ENCODE measurements at places on chromosomes 5 and 9.

DNA sequence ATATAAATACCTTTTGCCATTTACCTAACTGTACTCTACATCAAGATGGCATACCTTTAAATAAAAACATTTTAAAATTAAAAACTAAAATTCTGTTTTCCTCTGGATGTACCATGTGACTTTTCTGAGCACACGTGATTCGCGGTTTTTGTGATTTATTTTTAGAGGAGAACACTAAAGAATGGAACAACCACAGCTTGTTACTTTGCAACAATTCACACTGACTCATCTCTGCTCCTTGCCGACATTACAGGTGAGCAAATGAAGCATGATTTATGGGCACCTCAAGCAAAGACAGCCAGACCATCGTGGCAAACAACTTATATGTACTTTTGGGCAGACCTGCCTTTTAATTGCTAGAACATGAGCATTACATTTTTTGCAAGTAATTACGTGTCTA lies 61.3 kb downstream of the GDA start:
- no peak for DNase-seq

DNA sequence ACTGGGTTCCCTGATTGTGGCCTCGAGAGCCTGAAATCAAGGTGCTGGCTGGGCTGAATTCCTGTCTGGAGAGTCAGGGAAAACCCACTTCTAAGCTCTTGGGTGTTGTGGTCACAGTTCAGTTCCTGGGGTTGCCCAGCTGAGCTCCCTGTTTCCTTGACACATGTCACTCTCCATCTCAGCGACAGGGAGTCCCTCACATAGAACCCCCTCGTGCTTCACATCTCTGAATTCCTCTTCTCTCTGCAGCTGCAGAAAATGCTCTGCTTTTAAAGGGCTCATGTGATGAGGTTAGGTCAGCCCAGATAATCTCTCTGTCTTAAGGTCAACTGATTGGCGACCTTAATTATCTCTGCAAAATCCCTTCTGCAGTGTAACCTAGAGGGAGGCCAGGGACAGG lies 53.5 kb upstream of the NFIL3 start:
- DNase-seq = no peak

DNA sequence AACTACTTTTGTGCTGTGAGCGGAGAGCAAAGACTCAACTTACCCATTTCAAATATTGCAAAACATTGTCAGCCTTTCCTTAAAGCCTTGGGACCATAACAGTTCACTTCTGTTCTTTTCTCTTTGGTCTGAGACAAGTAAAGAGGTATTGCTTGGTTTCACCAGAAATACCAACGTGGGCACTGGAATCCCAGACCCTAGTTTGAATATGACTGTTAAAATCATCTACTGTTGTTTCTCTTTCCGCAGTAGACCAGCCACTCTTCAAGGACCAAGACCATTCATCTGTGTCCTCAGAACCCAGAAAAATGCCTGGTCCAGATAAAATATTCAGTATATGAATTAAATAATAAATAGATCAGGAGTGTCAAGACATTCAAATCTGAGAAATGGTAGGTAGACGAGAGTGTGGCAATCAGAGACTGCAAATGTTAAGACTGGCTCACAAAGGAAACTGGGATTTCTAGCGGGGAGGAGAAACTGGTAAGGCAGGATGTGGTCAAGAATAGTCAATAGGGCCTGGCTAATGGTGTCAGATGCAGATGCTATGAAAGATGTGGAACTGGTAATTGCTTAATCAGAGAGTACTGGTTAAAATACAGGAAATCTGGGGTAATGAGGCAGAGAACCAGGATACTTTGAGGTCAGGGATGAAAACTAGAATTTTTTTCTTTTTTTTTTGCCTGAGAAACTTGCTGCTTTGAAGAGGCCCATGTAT lies 82.1 kb upstream of the IL33 start:
- DNase-seq = no peak

DNA sequence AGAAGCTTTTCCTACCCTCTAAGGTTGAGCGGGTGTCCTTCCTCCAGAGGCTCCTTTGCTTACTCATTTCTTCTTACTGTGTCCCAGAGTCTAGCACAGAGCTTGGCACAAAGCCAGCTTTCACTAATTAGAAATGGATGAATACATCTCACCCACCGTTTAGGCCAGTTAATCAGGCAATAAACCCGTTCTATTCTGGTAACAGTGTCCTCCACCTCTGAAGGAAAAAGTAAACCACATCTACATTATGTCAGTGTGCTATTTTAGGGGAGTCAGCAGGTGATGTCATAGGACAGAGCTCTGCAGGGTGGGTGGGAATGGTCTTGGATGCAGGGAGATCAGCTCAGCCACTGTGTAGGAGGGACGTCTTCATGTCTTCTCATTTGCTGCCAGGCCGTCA lies 109.2 kb downstream of the OSTF1 start:
- peak; percentile 45 for DNase-seq

GRCh38 chr5:41883243-41883642 lies 13.0 kb upstream of the OXCT1 start:
- no peak for DNase-seq

DNA sequence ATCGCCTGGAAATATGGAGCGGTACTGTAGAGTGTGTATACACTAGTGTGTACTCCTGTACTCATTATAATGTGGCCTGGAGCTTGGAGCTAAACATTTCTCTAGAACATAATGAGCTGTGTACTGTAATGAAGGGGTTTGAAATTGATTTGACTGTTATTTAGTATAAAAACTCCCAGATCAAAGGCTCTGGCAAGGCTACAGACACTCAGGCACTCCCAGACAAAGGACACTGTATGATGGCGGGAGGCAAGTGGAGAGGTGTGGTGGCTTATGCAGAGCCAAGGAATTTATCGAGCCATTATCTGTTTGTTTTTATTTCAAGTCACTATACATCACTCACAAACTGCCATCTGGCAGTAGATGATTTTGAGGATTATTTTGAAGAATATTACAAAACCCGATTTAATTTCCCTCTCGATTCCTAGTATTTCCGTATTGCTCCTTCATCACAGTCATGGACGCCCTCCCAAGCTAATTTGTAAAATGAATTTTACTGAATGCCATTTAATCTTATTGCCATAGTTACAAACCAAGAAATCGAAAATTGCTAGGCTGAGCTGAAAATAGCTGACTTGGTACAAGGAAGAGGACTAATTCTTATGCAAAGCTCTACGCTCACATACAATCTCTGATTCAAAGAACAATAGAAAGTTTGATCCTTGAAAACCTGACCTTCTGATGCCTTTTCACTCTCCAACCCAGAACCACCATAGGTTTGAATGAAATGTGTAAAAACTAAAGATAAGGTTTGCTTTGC lies 240.2 kb upstream of the SEMA6A start:
- no peak for DNase-seq

- DNase-seq = peak; percentile 82
Observed at GRCh38 chr9:75866273-75866871, 24.1 kb upstream of the PCSK5 start.

DNA sequence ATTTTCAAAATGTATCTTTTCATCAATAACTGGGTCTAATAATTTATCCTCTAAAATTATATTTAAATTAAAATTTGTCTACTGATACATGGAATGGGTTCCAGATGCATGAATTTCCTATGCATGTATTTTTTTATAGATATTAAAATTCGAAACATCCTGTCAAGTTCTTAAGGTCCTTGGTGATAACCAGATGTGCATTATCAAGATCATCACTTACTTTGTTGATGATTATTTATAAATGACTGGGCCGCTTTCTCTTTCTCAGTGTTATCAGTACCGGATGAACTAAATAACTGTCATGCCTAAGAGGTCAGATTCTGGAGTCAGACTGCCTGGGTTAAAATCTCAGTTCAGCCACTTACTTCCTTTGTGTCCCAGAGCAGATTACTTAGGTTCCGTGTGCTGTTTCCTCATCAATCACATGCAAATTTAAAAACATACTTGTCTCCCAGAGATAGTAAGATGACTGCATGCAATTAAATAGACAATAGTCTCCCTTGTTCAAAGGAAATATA lies 124.3 kb downstream of the TEX10 start:
- no peak for DNase-seq

DNA sequence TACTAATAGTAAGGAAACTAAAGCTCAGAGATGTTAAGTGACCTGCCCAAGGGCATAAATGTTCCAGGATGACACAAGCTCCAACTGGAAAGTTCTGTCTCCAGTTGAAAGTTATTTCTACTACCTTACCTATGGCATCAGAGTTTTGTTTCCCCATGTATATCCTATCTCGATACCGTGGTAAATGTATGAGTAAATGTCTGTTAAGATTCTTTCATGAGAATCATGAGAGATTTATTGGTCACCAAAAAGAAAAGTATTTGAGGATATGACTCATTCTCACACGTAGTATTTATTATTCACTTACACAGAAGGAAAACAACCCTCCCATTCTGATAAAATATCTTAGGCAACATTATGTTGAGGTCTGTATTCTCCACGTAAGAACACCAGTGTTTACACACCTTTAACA lies 11.1 kb upstream of the SHOC1 start:
- no peak for DNase-seq

- no peak for DNase-seq
Observed at GRCh38 chr5:97449172-97449571, 266.1 kb upstream of the RIOK2 start.

DNA sequence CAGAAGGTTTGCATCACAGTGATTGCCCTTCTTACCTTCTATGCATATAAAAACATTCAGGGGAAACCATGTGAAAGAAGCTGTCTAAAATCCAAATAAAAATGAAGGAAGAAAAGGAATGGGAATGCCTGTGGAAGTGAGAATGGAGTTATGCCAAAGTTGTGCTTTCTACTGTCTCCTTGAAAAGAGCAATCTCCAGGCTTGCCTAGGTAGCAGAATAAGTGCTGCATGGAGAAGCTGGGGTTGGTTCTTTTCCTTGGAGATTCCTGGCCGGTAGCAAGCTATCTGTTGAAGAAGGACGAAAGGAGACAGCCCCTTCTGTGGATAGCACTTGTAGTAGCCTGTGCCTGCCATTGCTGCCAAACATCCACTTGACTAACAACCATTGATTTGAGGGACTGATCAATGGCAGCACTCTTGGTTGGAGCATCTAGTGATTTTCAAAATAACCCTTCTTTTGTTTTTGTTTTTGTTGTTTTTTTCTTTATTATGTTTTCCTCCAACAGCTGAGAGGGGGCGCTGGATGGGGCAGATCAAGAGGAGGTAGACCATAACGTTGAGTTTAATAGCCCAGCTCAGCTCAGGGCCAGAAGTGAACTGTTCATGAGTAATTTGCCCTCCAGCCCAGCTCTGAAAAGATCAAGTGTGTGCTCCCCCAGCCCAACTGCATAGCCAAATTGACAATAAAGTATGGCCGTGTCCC lies 1.6 kb downstream of the PLCXD3 start:
- no peak for DNase-seq

GRCh38 chr9:134663753-134664415 lies 22.3 kb downstream of the COL5A1 start:
- no peak for DNase-seq

DNA sequence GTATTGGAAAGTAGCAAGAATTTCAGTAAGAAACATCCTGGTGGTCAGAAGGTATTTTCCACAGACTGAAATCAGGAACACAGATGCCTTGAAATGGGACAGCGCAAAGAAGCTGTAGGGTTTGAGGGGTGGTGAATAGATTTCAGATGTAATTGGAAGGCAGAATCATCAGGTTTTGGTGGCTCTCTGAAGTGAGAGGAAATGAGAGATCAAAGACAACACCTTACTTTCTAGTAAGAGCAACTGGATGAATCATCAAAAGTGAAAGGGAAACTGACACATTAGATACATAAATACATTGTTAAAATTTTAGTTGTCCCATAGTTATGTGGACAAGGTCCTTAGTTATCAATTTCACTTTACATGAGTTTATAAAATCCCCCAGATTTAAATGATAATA lies 188.2 kb upstream of the SLC27A6 start:
- DNase-seq = no peak

DNA sequence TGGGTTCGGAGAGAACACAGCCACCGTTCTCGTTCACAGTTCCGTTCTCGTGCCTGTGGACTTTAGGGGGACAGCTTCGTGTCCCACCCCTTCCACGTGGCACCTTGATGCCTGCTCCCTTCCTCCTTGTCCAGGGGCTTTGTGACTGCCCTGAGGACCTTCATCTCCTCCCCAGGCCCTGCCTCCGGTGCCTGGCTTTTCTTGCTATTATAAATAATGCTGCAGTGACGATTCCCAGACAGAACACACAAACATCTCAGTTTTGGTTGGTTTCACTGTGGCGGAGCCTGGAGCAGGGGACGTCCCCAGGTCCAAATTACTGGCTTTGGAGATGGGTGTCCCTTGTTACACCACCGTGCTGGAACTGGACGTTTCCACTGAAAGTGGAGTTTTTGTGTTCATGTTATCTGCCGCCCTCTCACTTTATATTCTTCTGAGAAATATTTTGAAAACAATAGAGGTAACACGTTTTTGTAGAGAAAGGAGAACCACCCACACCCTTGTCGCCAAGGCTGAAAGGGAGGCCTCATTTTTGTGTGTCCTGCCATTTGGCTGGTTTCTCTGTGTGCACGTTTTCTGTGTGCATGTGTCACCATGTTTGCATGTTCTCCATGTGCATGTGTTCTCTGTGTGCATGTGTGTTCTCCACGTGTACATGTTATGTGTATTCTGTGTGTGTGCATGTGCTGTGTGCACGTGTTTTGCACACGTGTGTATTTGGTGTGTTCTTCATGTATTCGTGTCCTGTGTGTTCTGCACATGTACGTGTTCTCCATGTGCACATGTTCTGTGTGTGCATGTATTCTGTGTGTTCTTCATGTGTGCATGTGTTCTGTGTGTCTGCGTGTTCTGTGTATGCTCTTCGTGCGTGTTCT lies 24.2 kb downstream of the WNK2 start:
- no peak for DNase-seq

- no peak for DNase-seq
Observed at GRCh38 chr5:171849585-171850323, 64.1 kb downstream of the SMIM23 start.

DNA sequence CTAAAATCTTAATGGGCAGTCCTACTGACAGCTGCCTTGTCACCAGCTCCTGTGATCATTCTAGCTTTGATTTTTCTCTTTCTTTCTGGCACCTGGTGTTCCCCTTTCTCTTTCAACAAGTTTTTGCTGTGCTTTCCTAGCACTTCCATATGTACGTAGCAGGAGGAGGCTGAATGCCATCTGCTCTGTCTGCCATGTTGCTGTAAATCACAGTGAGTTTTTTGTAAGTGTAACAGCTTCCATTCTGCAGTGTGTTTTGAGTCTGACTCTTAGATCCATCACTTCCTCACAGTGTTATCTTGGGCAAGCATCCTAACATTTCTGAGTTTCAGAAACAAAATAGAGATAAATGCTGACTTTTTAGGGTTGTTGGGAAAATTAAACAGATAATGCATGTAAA lies 247.9 kb downstream of the DOCK8 start:
- DNase-seq = no peak

GRCh38 chr9:89185980-89186379 lies 7.4 kb upstream of the SHC3 start:
- peak; percentile 55 for DNase-seq

GRCh38 chr9:86557063-86557766 lies 203.0 kb upstream of the TUT7 start:
- DNase-seq = peak; percentile 37

GRCh38 chr5:854217-854616 lies 3.4 kb upstream of the ZDHHC11 start:
- DNase-seq = no peak

- DNase-seq = peak; percentile 10
Observed at GRCh38 chr9:13567833-13568232, 288.3 kb upstream of the MPDZ start.

- DNase-seq = no peak
Observed at GRCh38 chr5:179385914-179386313, 40.7 kb upstream of the ADAMTS2 start.

GRCh38 chr9:136951541-136952320 lies at the start of gene LCN12:
TSS of gene LCN12 (plus strand) at chr9:136952273. CDS start at chr9:136952328, 55 bp downstream.
- no peak for DNase-seq

GRCh38 chr9:132008184-132008803 lies 71.4 kb downstream of the MED27 start:
- no peak for DNase-seq

- DNase-seq = peak; percentile 25
Observed at GRCh38 chr9:104725014-104725413, 22.5 kb upstream of the NIPSNAP3A start.

Data from tongue (tissue), 3 donors.